Activated CD4-positive, alpha-beta T cell treated with anti-CD3 and anti-CD28 coated beads for 24 hours (primary cell): ENCODE measurements at places on chromosomes 2 and 18.

DNA sequence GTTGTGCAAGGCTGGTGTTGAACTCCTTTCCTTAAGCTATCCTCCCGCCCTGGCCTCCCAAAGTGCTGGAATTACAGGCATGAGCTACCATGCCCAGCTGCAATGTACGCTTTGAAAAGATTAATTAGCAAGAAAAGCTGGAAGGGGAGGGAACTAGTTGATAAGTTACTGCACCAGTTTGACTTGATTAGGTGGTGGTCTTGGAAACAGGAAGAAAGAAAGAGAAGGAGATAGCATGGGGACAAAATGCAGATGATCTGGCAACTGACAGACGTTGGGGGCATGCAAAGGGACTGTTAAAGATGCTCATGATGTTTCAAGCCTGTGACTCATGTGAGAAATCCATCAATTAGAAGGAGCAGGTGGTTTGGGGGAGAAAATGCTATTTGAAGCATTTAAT, 68.6 kb downstream of the PLEKHM3 start:
- no peak for DNase-seq

DNA sequence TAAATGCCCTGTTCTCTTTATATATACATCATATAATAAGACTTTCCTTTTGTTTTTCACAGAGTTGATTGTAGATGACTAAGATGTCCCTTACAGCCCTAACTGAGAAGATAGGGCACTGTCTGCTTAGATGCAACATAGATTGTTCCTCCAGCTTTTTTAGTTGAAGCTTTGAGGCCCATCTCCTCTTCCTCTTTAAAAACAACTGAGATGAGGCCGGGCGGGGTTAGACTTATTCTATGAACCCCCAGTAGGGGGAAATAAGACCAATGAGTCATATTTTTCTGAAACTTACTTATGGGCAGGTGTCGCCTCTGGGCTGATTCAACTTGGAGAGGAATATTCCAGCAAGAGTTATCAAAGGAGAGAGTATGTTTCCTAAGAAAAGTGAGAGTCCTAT, 84.6 kb downstream of the FBXO15 start:
- no peak for DNase-seq

DNA sequence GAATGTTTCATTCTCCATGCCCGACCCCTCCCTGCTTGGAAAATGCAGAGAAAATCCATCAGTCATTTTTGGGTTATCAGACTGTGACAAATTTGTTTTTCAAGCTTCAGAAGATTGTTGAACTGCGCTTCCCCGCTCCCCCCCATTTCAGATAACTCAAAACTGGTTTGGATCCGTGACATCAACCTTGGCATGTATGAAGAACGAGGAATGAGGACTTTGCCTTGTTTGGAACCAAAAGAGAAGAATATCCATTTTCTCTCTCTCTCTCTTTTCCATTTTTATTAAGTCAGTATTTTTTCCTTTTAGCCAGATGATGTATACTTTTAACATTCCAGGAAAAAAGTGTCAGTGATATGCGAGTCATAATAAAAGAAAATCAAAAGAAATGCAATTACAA, 171.6 kb downstream of the BCL2 start:
- DNase-seq: no peak

GRCh38 chr2:26614216-26615138, 26.7 kb downstream of the CIB4 start:
- DNase-seq: no peak

- no peak for DNase-seq
Measured at GRCh38 chr2:231597627-231598026, 5.0 kb downstream of the TEX44 start.

DNA sequence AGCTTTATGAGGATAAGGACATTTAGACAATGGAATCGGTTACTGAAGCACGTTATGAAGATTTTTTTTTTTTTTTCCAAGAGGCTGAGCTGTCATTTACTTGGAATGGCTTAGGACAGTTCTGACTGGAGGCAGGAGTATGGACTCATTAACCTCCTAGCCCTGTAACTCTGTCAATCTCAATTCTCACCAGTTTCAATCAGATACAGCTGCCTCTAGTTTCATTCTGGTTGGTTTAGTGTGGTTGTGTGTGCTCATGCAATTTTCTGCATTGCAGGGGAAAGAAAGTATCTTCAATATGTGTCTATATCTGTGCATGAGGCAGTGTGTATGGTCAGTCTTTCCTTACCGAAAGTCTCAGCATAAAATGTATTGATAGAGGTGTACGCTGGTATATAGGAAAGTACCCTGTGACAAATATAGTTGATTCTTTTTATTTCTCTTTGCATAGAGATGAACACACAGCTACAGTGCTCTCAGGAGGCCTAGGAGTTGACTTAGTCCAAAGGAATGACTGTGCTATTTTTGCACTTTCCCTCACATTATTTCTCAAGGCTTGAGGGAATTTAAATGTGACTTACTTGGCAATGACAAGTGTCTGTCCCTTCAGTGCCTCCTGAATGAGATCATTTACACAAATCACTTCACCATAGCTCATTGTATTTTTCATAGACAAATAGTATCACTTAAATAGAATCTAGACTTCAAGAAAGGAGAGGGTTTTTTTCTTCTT, 50.5 kb upstream of the GRB14 start:
- no peak for DNase-seq

DNA sequence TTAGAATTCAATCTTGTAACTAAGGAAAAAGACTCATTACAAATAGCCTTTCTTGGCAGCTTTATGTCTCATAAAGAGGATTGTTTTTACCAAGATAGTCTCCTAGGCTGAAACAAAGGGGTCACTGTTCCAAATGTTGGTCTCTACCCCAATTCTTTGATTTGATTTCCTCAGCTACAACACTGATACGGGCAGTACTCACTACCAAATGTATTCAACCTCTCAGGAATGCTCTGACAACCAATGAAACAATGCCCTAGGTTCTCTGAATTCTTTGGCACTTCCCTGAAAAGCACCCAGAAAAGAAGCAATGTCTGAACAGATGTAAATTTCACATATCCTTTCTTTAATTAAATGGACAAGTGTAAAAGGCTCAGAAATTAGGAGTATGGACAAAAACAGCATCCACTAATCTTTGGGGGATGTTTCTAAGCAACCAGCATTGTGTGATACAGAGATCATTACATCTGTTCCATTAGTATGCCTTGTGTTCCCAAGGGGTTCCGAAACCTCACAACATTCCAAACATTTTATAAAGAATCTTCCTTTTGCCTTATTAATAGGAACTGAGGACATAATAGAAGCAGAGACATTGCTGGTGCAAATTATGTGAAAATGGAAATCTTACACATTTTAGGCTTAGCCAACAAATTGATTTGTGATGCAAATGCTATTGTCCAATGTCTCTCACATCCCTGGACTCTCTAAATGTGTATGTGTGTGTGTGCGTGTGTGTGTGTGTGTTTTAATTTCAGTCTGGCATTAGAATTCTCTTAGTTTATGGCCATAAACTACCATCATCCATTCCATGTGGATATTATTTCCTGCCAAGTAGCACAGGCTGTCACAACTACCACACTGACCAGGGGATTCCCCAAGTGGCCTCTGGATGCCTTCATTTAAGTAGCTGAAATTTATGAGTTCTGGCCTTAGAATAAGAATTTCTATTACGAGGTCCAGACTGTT, 276.0 kb downstream of the MTX2 start:
- no peak for DNase-seq

DNA sequence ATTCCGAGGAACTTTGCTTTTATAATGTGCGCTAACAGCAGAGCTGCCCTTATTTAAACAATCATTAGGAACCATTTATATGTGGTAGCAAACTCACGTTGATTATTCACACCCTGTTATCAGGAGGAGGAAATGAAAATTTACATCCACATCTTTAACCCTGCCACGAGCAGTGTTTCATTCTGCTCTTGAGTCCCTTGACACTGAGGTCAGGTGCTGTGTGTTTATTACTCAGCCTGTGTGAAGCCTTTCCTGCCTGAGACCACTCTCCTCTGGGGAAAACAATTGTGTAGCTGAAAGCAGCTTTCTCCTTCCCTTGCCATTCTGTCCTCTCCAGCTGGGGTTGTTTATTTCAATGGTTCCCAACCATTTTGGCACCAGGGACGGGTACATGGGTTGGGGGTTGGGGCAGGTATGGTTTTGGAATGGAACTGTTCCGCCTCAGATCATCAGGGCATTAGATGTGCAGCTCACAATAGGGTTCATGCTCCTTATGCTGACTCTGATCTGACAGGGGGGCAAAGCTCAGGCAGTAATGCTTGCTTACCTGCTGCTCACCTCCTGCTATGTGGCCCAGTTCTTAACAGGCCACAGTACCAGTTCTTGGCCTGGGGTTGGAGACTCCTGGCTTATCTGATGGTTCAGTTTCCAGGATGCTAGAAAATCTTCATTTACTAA, 651.1 kb downstream of the TDRD15 start:
- no peak for DNase-seq

DNA sequence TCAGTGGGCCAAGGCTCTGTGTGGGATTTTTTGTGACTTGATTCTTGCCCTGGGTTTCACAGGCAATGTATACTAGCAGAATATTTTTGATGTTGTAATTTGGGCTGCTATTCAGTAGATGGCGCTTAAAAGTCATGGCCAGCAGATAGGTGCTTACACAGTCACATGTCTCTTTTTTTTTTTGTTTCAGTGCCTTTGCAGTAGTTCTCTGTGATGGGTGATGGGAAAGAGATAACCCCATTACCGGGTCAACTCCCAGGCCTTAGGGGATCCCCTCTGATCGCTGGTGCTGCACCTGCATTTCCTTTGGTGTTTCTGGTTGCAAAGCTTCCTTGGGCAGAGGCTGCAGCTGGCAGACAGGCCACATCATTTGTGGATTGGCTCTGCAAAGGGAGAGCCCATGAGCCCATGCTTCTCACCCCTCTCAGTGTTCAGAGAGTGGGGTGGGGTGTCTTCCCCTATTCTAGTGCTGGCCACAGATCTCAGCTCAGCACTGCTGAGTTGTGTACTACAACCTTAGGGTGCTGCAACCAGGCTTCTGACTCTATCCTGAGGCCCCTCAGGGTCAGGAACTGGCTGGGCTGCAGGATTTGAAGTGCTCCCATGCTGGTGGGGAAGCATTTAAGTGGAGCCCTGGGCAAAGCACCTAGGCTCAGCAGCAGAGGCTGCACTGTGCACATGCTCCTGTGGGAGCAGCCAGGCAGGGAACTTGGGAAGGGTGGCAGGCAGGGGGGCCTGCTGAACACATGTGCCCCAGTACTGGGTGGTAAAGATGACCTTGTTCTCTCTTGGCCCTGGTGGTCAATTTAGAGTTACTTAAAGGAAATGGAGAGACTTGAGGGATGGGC, 219.8 kb upstream of the SPHKAP start:
- DNase-seq: no peak
